ENCODE measurements at places on chromosomes 2 and 18. TPM values are rescaled to one million over a fixed set of nuclear protein-coding genes. Genes with fewer than 3 reads are reported as not detected.

GRCh38 chr2:138617026-138617425 is 115.5 kb downstream of the SPOPL start:
- no peak for DNase-seq

GRCh38 chr2:174176898-174177297 is 71.4 kb downstream of the OLA1 start:
- no peak for DNase-seq

GRCh38 chr2:101657787-101658186 is 39.7 kb upstream of the MAP4K4 start:
- DNase-seq: no peak

Gene FBXO11
- 65.6 TPM for total RNA-seq

DNA sequence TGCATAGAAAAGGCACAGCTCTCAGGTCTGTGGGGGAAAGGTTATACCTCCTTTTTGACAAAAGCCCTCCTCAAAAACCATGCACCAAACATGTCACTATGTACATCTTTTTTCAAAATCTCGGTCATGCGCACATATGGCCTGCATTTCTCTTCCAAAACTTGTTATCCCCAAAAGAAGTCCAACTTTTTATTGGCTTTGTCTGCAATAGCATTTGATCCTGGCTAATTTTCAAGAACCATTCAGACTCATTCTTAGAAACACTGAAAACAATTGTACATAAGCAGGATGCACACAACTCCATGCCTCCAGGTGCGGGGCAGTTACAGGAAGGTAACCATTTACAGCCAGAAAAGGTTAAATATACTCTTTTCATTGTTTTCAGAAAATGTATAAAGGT is 21.9 kb downstream of the SERTAD2 start:
- no peak for DNase-seq

GRCh38 chr18:8777846-8778245 is 72.5 kb downstream of the MTCL1 start:
- DNase-seq: no peak

DNA sequence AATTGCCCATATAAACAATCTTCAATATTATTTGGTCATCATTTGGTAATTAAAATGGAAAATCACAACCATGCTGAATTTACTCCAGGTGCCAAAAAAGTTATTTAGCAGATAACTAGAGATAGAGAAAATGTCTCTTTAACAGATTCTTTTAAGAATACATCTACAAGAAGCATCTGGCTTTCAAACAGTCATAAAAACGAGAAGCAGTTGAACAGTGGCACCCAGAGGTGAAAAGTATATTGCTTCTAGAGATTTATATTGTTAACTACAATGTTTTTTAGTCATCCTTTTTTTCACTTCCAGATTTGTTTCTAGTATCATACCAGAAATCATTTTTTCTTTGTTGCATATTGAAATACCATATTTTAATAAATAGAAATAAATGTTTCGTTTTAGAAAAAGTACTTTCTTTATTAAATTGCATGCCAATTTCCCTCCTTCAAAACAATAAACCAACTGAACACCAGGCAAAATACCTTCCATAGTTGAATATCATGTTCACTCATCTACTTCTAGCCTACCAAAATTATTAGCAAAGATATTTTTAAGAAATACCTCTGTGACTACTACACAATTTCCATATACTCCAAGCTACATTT is 65.4 kb upstream of the HNRNPA3 start:
- no peak for DNase-seq

- DNase-seq: no peak
Measured at GRCh38 chr2:178946494-178946893, 103.4 kb downstream of the CCDC141 start.

- no peak for DNase-seq
Measured at GRCh38 chr2:141348481-141348880, 782.3 kb downstream of the LRP1B start.

DNA sequence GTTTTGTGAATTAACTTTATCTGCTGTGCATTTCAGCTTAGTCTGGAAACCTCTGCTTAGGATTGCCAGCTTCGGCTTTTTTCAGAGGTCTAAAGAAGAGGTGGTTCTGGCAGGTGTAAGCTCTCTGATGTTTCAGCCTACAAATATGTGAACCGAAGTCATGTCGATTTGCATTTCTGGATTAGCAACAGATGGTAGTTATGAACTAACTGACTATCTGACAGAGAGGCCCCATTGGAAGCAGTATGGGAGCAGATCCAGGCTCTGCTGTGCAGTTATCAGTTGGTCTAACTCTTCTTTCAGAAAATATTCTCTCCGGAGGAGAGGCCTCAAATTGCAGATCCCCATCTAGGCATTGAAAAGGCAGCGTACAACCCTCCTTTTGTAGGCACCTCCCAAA is 32.7 kb upstream of the SPRED2 start:
- no peak for DNase-seq

- no peak for DNase-seq
Measured at GRCh38 chr2:53028746-53029423, 738.7 kb upstream of the CHAC2 start.

DNA sequence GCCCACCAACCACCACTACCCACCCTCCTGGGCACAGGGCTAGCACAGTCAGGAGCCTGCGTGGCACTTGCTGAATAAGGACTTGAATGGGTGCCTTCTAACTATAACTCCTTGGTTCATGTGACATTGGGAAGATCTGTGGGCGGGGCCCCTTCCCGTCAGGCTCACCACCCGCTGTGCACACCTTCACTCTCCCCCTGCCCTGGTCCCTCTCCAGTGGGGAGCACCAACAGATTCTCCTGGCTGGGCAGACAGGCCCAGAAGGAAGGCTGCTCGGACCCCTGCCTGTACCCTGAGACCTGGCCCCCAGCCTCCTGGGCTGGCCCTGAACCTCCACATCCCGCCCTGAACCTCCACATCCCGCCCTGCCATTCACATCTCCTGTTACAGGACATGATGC is 33.4 kb upstream of the POMC start:
- DNase-seq: no peak

- DNase-seq: no peak
Measured at GRCh38 chr2:59589881-59590280, 963.6 kb downstream of the BCL11A start.

GRCh38 chr2:121018136-121019061 is 266.6 kb downstream of the TFCP2L1 start:
- DNase-seq: peak; percentile 30

GRCh38 chr2:25430556-25430955 is 88.8 kb upstream of the DNMT3A start:
- no peak for DNase-seq
